Neuronal stem cell (in vitro differentiated cells): ENCODE measurements at places on chromosomes 12 and 14.

- H3K4me3 ChIP-seq, result no peak overlapping the region
- no peaks in the 10 kb centered on the region for H3K27me3 ChIP-seq
- H3K36me3 ChIP-seq, result no peaks in the 10 kb centered on the region
- H3K4me1 ChIP-seq, result peaks cover 7% of the 10 kb centered on the region
Measured at GRCh38 chr12:62732861-62733427, 202.0 kb downstream of the PPM1H start.

DNA sequence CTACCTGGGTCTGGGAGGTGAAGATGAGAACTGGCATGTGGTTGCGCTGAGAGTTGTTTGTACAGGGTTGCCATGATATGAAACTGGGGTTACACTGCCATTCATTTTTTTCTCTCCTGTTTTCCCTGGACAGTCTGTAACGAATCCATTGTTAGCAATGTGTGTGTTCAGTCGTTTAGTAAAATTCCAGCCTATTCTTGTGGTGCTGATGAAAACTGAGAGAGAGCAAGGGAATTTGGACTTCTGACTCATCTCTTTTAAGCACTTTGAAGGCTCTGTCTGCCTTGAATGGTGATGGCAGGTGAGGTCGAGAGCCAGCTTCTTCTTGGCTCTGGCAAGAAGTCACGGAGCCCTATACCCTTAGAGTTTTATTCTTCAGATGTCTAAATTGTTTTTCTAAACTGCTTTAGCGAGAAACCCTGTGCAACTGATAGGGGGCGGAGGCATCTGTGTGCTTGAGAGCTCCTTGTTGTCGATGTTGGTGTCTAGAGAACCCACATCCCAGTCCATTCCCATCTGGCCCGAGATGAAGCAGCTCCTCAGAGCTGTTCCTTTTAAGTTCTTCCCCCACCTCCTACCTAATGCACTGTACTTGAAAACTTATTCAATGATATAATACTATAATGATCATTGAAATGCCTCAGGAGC lies 204.4 kb downstream of the TMX1 start:
- H3K36me3 ChIP-seq, result no peaks in the 10 kb centered on the region
- no peaks in the 10 kb centered on the region for H3K4me1 ChIP-seq
- no peak overlapping the region for H3K4me3 ChIP-seq
- no peak for DNase-seq

GRCh38 chr14:68709007-68709406 lies 83.9 kb downstream of the ZFP36L1 start:
- H3K4me3 ChIP-seq, result no peak overlapping the region
- H3K36me3 ChIP-seq, result no peaks in the 10 kb centered on the region
- no peaks in the 10 kb centered on the region for H3K4me1 ChIP-seq
- H3K27ac ChIP-seq, result no peak overlapping the region

DNA sequence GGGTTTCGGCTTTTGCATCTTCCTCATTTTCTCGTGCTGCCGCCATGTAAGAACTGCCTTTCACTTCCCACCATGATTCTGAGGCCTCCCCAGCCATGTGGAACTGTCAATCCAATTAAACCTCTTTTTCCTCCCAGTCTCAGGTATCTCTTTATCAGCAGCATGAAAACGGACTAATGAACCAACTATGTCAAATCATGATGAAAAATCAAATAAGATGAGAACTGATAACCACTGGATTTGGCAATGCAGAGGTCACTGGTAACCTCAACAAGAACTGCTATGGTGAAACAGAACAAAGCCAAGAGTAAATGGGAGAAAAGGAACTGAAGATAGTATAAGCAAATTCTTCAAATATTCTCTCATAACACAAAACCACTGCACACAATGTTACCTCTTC lies 6.0 kb downstream of the EML5 start:
- H3K4me3 ChIP-seq, result no peak overlapping the region
- no peak overlapping the region for H3K27ac ChIP-seq
- H3K4me1 ChIP-seq, result no peaks in the 10 kb centered on the region
- H3K36me3 ChIP-seq, result no peaks in the 10 kb centered on the region
- DNase-seq, result no peak

GRCh38 chr12:49502590-49502989 lies 36.2 kb upstream of the KCNH3 start:
- H3K4me1 ChIP-seq, result no peaks in the 10 kb centered on the region
- no peaks in the 10 kb centered on the region for H3K27me3 ChIP-seq
- no peak for DNase-seq

GRCh38 chr12:79547044-79547734 lies 143.6 kb downstream of the PAWR start:
- peaks cover 11% of the 10 kb centered on the region for H3K4me1 ChIP-seq
- peak; percentile 77 for DNase-seq
- H3K36me3 ChIP-seq, result peaks cover 1% of the 10 kb centered on the region
- H3K27ac ChIP-seq, result peak overlapping the region; percentile 93
- no peaks in the 10 kb centered on the region for H3K27me3 ChIP-seq
- no peak overlapping the region for H3K4me3 ChIP-seq
